ENCODE measurements at places on chromosomes 2 and 18.

- DNase-seq = no peak
Observed at GRCh38 chr18:32021756-32022564, 3.3 kb downstream of the RNF125 start.

- no peak for DNase-seq
Observed at GRCh38 chr2:74682501-74682900, 28.5 kb downstream of the SEMA4F start.

DNA sequence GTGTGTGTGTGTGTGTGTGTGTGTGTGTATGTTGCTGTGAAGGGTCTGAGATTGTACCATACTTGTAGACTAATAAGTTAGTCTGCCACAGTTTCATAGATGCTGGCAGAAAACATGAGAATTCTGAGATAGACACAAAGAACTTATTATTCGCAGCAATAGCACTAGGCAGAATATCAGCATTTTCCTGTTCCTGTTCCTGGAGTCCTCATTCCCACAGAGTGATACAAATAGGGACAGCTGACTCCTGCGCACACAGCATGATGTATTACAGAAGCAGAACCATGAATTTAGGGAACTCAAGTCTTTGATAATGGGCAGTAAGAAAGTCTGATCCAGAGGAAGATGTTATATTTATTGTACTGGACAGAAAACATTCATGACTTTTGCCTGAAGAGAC is 1466.3 kb downstream of the DPP10 start:
- DNase-seq = no peak

- DNase-seq = no peak
Observed at GRCh38 chr2:18647731-18648130, 58.4 kb upstream of the NT5C1B start.

GRCh38 chr2:202157211-202157990 is 81.0 kb downstream of the SUMO1 start:
- DNase-seq = no peak

GRCh38 chr18:21439431-21439846 is 161.1 kb downstream of the ESCO1 start:
- no peak for DNase-seq

GRCh38 chr18:9691235-9691634 is 16.9 kb upstream of the RAB31 start:
- no peak for DNase-seq

DNA sequence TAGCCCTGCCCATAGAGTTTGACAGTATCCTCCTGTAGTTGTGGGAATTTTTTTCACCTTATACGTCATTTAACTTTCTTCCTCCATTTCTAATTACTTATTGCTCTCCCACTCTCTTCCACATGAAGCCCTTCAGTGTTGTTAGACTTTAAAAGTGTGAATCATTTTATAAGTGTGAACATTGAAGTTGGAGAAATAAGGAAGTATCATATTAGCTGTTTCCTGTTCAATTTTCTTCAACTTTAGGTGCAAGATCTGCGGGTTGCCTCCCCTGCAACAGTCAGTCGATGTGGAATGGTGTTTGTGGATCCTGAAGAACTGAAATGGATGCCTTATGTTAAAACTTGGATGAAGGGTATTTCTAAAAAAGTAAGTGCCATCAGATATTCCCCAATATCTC is 138.1 kb downstream of the DNAH6 start:
- no peak for DNase-seq

- no peak for DNase-seq
Observed at GRCh38 chr18:61882296-61883004, 10.4 kb downstream of the RNF152 start.

GRCh38 chr2:106120432-106120831 is 73.7 kb downstream of the UXS1 start:
- DNase-seq = no peak

DNA sequence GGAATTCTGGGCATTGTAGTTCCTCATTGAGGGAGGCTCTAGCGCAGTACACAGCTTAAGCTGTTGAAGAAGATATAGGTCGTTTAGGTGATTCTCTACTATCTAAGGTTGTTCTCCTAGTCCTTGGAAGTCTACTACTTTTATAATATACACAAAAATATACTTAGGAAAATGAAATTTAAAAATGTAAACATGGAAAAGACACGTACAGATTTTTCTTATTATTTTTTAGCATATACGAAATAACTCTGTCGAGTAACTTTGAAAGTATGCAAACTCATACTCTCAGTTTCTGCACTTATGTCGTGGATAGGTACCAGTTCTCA is 272 bp upstream of the FASTKD1 start:
- no peak for DNase-seq

- DNase-seq = no peak
Observed at GRCh38 chr18:78979056-78979729, 425 bp upstream of the SALL3 start.

- DNase-seq = no peak
Observed at GRCh38 chr2:231531883-231532755, 1.9 kb upstream of the NMUR1 start.

DNA sequence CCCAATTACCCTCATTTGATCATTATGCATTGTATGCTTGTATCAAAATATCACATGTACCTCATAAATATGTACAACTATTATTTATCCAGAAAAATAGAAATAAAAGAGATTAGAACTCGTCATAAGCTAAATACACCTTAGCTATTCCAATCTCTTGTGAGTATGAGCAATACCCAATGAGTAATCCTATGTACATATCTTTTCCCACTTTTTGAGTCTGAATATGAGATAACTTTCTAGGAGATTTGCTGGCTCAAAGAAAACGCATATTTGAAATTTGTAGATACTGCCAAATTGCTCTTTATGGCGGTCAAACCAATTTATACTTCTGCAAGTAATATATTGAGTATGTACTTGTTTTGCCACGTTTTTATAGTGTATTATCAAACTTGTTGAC is 24.1 kb downstream of the PRKD3 start:
- no peak for DNase-seq

DNA sequence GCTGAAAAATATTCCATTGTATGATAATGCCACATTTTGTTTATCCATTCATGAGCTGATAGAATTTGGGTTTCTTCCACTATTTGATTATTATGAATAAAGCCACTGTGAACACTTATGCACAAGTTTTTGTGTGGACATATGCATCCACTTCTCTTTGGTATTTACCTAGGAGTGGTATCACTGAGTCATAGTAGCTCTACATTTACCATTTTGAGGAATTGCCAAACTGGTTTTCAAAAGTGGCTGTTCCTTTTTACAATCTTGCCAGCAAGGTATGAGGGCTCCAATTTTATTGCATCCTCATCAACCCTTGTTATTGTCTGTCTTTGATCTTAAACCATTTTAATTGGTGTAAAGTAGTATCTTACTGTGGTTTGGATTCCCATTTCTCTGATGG is 13.3 kb upstream of the EHBP1 start:
- DNase-seq = no peak

DNA sequence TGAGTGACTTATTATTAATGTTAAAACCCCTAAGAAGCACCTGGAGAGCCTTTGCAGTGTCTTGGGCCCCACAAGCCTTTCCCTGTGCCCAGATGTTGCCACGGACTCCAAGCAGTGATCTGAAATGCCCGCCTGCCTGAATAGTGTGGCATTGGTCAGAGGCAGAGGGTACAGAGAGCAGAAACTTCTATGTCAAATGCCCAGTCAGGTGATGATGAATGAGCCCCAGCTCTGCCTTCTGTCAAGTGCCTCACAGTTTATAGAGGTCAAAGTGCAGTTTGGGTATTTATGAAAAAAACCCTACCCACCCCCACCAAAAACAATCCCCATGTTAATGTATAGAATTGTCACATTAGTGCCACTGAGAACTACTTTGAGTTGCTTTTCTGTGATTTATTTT is 170.0 kb upstream of the SIX3 start:
- no peak for DNase-seq

- no peak for DNase-seq
Observed at GRCh38 chr18:31497404-31497835, 557 bp upstream of the DSG2 start.

GRCh38 chr2:108243566-108243965 is 3.8 kb downstream of the SULT1C3 start:
- DNase-seq = no peak

- DNase-seq = no peak
Observed at GRCh38 chr18:47995654-47996053, 65.2 kb upstream of the SMAD2 start.

DNA sequence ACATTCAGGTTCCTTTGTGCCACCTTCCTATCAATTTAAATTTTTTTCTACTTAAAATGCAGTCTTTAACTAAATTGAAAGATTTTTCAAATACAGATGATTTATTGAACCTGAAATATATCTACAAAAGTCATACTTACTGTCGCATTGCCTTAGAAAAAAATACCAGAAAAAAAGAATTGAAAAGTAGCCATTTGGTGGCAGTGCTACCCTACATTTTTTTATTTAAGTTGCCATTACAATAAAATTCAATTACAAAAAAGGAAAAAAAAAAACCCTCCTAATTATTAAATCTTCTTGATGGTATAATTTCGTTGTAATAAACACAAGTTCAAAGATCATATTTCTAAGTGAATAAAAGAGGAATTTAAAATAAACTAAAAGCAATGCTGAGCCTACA is 43.4 kb downstream of the DSC3 start:
- no peak for DNase-seq

- no peak for DNase-seq
Observed at GRCh38 chr2:70966681-70967080, 11.7 kb upstream of the ANKRD53 start.

DNA sequence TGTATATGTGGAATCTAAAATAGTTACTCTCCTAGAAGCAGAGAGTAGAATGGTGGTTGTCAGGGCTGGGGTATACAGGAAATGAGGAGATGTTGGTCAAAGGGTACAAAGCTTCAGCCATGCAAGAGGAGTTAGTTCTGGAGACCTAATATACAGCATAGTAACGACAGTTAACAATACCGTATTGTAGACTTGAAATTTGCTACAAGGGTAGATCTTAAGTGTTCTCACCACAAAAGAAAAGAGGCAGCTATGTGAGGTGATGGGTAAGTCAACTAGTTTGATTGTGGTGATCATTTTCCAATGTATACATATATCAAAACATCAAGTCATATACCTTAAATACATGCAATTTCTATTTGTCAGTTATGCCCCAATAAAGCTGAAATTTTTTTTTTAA is 98.2 kb upstream of the CYP1B1 start:
- no peak for DNase-seq

DNA sequence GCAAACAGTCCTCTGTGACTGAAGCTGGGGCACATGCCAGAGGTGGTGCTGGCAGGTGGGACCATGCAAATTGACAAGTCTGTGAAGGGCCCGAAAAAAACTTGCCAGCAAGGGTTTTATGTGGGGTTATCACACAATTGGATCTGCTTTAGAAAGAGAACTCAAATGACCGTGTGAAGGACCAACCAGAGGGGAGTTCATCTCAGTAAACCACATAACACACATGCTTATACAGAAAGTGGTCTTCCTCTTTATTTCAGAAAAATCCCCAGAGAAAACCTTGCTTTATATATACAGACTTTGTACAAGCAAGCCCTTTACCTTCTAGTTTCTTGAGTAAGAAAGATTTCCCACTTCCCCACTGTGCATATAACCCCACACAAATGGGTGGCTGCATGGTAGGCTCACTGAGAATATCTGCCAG is 46.7 kb downstream of the KIDINS220 start:
- no peak for DNase-seq

- DNase-seq = no peak
Observed at GRCh38 chr2:20144861-20145260, 80.1 kb downstream of the SDC1 start.

- no peak for DNase-seq
Observed at GRCh38 chr2:195368249-195369217, 288.5 kb upstream of the SLC39A10 start.

DNA sequence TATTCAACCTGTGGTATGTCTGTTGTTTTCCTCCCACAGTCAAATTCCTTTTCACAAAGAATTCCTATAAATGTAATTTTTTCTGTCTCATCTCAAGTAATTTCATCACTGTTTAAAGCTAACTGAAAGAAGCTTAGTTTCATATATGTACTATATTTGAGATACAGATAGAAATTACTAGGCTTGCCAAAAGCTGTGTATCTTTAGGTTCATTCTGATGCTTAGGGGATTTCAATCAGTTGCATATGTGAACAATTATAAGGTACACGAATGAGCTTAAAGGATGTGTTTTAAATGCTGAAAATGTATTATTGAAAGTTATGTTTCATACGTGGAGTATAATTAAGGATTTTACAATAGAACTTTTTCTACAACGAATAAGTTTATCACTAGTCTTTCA is 59.2 kb upstream of the DSG1 start:
- DNase-seq = no peak

- DNase-seq = no peak
Observed at GRCh38 chr2:30764021-30764800, 43.0 kb downstream of the CAPN13 start.

DNA sequence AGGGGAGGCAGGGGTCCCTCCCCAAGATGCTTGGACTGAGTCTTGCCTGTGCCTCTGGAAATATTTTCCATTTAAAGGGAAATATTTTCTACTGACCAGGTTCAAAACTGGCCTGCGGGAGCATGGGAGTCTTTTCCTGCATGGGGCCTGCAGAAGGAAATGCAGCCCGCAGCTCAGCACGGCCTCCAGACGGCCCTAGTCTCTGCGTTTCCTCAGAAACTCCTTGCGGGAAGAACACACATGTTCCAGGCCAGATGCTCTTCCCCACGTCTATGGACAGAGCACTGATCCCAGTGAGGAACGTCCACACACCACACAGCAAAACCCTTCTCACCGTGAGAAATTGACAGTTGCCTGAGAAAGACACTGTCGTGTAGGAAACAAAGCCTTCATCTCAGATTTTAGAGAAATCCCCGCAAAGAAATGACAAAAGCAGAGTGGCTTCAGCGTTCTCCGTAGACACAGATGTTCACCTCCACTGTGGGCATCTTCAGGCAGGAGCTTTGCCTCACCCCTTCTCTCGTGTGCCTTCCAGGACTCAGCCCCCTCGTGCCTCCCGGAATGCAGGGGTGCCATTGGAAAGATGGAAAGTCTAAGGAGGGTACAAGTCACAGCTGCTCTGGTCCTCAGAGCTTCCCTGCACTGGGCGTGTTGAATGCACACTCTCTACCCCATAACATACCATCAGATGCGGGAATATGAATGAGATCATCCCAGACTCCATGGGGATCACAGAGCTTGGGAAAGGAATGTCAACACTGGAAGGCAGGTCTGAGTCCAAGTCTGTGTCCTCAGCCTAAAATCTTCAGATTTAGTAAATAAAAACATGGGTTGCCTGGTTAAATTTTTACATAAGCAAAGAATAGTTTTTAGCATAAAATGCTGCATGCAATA is 438.7 kb upstream of the SALL3 start:
- no peak for DNase-seq

- DNase-seq = no peak
Observed at GRCh38 chr2:59779571-59779970, 773.9 kb downstream of the BCL11A start.

DNA sequence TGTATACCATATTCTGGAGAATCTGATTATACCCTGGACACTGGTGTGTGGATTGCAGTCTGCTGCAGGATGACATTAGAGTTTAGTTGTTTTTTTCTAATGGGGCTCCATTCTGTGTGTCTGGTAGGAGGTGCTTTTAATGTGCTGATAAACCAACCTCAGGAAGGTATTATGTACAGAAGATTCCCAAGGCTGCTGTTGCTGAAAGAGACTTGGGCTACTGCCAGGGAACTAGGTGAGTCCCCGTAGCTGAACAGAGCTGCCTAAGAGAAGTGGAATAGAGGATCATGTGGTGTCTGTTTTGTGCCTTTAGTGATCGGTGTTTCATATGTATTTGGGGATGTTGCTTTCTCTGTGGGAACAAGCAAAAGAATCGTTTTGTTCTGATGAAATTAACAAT is 16.5 kb downstream of the SPATA3 start:
- DNase-seq = no peak
